ENCODE measurements at places on chromosomes 2 and 18.

DNA sequence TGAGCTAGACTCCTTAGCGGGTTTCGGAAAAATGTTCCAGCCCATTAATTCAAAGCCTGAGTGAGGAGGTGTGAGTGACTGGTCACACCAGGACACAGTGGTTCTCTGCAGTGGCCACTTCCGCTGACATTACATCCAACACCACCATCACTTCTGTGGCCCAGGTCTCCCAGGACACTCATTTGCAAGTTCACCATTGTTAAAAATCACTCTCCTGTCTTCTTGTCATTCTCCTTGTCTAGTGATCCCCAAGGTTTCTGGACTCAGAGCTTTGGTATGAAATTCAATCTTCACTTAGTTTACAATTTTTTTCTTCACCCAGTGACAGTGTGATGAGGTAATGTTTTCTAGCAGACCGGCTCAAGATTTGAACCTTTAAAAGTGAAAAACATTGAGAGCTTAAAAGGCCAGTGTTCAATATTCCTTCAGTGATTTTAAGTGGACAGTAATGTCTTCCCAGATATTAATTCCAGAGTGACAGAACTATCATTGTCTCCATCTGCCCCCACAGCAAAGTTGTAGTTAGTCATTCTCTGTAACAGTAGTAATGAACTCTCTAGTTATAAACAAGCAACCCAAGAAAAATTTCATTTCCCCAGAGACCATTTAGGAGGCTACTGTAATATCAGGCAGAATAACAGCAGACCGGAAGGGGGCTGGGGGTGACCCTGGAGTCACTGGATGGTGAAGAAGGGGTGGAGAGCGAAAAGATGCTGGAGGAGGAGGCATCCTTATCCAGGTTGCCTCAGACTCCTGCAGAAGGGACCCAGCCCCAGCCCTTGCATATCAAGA lies 164.9 kb downstream of the GFPT1 start:
- DNase-seq, result no peak

DNA sequence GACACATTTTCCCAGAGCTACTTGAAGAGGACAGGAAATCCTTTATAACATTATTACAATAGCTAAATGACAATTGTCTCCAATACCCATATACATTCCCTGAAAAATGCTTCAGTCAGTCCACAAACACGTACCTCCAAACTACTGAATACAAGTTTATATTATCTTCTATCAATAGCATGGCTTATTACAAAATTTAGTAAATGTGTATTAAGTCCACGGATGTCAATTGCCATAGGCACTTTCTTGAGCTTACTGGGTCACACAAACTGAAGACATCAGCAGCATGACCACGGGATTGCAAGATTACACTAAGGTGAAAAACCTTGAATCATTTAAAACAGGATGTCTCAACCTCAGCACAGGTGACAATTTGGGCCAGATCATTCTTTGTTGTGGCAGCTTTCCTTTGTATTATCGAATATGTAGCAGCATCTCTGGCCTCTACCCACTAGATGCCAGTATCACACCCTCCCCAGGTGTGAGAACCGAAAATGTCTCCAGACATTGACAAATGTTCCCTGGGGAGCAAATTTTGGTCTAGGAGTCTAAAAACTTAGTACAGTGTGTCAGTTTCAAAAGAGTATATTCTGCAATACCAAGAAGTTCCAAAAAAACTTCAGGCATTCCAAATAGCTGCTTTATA lies 1.4 kb downstream of the MBD2 start:
- DNase-seq, result no peak

DNA sequence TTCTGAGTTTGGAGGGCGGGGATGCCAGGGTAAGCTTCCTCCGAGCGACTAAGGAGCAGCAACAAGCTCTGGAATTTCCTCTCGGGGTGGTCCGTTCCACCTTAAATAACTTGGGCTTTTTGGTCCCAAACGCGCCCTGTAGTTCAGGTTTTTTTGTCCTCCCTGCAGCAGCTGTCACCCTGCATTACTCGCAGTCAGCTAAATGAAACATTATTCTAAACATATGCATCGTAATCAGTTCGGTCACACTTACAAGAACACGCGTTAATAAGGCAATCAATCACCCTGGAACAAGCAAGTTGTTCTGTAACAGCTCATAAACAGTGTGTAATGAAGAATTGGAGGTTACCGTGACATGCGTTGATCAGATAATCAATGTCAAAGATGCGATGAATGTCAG lies 8.3 kb downstream of the EVX2 start:
- DNase-seq, result no peak

DNA sequence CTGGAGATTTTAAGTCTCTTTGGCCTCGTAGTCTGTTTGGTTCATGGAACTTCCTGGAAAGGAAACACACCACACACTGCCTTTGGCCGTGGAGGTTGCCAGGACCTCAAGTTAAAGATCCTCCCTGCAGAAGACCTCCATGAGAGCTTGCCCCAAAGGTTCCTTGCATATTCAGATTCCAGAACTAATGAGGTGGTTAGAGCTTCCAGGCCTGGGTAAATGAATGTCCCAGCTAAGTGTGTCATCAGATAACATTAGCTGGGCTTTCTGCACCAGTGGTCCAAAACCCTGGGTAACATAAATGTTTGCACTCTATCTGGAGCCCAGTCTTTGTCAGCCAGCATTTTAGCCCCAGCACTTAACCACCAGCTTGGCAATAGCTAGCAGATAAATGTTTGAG lies 122.1 kb upstream of the EML6 start:
- no peak for DNase-seq

- DNase-seq, result no peak
Observed at GRCh38 chr18:46555213-46555612, 101.8 kb downstream of the LOXHD1 start.

DNA sequence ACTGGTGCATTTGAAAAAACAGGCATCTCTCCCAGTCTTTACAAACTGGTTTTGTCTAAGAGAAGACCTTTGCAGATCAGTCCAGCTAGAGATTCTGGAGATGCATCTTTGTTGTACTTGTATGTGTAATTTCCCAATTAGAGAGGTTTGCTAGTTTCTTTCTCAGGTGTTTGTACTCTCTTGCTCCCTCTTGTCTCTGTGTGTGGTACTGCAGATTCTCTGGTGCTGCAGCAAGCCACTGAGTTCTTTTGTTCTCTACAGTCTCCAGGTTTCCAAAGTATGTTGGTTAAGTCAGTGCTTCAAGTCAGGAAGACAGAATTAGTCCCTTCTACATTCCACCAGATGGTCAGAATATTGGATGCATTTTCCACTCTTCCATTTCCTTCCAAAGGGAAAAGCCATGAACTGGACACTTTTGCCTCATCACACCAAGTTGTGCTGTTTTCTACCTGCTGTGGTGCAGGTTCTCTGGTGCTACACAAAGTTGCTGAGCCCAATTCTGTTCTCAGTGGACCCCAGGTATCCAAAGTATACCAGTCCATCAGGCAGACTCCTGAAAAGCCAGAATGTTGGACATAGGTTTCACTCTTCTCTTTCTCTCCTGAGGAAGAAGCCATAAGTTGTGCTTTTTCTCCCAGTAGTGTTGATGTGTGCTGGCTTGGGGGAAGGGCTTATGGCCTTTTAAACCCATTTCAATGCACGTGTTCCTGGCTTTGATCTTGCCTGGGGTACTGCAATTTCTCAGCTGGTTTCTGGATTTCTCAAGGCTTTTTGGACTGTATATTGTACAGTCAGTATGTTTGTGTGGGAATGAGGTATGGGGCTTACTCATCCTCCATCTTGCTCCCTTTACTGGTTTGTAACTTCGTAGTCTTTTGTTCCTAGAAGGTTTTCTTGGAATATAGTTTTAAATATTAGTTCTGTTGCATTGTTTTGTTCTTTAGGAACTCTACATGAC lies 29.8 kb downstream of the EPC2 start:
- no peak for DNase-seq

GRCh38 chr2:85134896-85135659 lies 1.9 kb downstream of the TCF7L1 start:
- no peak for DNase-seq

DNA sequence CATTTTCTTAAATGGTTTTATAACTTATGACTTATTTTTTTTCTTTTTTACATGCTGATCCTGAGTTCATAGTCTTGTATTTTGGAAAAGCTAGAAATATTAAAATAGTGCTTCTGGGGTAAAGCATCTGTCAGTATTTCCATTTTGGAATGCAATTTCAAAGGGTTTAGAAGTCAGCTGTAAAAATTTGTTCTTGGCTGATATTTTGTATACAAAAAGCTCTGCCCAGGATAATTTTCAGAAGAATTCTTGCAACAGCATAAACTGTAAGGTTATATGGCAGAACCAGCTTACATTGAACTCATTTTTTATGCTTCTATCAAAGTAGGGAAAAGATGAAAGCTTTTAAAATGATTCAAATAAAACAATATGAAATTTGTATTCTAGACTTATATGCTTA lies 97.4 kb downstream of the DIS3L2 start:
- DNase-seq, result no peak

- no peak for DNase-seq
Observed at GRCh38 chr2:213104092-213104902, 47.1 kb downstream of the IKZF2 start.

GRCh38 chr2:39664888-39665591 lies 677 bp upstream of the TMEM178A start:
- no peak for DNase-seq

DNA sequence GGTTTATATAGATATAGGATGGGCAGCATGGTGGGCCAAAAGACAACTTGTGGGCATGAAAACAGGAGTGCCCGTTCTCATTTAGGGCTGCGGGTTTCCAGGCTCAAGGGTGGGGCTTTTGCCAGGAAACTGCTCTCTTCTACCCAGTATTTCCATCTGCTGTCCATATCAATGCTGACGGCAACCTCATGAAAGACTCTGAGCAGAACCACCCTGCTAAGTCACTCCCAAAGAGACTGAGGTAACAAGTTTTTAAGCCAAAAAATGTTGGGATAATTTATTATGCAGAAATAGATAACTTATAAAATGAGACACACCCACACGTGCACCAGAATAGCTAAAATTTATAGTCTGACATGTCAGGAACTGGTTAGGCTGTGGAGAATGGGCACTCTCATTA lies 36.1 kb upstream of the MPPE1 start:
- no peak for DNase-seq

DNA sequence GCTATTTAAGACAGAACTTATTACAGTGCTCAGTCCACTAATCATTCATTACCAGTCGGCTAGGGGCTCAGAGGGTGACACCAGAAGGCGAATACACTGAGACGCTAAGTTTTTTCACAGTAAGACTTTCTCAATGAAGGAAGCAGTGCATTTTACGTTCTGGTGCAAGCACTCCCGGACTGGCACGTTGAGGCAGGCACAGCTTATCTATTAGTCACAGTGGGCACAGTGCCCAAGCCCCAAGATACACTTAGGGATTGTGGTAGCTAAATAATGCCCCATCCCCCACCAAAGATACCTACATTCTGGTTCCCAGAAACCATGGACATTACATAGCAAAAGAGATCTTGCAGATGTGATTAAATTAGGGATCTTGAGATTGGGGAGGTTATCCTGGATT lies 32.6 kb upstream of the BCL11A start:
- DNase-seq, result no peak

DNA sequence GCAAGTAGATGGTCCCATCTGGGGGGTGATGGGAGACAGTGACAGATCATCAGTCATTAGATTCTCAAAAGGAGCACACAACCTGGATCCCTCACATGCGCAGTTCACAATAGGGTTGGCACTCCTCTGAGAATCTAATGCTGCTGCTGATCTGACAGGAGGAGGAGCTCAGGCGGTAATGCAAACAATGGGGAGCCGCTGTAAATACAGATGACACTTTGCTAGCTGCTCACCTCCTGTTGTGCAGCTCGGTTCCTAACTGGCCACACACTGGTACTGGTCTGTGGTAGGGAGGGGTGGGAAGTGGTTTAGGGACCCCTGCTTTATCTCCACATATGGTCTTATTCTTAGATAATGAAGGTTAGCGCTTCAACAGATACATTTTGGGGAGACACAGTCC lies 506.6 kb downstream of the PLCL1 start:
- no peak for DNase-seq

DNA sequence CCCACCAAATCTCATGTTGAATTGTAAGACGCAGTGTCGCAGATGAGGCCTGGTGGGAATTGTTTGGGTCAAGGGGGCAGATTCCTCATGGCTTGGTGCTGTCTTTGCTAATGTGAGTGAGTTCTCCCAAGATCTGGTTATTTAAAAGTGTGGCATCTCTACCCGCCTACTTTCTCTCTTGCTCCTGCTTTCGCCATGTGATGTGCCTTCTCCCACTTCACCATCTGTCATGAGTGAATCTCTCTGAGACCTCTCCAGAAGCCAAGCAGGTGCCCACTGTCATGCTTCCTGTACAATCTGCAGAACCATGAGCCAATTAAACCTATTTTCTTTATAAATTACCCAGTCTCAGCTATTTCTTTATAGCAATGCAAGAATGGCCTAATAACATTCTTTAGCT lies 246.6 kb upstream of the CDH20 start:
- no peak for DNase-seq

- DNase-seq, result no peak
Observed at GRCh38 chr2:160317181-160318099, 117.4 kb upstream of the ITGB6 start.

GRCh38 chr2:26471766-26472706 lies 5.9 kb downstream of the OTOF start:
- no peak for DNase-seq

DNA sequence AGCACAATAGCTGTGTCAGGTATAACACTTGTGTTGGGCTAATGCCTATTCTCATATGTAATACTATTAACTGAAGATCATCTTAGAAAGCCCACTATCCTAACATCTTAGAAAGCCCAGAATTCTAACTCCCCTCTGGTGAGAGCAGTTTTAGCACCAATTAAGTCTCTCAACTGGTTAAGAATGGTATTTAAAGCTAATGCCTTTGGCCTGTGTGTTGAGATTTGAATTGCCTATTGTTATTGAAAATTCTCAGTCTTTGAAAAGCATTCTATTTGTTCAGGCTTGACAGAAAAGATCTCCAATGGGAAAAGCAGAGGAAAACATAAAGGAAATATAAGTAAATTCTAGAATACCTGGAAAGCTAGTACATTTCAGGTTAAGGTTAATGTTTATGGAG lies 352.5 kb downstream of the ARHGAP15 start:
- no peak for DNase-seq

DNA sequence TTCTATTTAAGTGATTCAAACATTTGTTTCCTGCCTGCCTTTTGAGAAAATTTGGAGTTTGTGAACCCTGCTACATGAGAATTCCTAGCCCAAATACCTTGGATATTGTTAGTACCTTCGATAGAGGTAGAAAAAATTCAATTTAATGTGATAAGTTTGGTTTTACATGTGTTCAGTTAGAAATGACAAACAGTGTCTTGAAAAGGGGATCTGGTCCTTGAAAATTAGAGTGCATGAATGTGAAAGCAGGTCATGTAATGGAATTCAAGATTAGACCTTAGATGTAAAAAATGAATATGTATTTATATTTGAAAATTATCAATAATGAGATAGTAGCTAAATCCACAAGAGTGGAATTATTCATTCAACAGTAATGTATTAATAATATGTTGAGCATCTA lies 70.5 kb downstream of the PIK3C3 start:
- no peak for DNase-seq

GRCh38 chr2:160917850-160918249 lies 242.4 kb upstream of the TANK start:
- DNase-seq, result no peak

Measured in BJ (cell line).